ENCODE measurements at places on chromosomes 1 and 21.

GRCh38 chr1:162141281-162142054, 72.0 kb downstream of the NOS1AP start:
- DNase-seq = no peak

DNA sequence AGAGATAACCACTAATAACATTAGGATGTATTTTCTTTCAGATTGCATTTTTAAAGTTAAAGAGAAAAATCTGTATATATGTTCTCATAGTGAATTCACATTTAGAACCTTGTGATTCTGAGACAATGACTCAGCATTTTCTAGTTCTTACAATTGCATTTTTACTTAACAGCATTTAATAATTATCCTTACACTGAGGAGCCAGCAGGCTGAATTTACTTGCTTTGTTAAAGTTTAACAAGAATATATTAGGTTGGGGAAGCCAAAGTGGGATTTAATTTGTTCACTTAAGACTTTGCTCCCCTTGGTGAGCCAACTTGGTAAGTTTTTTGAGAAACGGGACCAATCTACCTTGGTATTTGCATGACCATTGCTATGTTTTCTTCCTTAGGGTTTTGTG, 4.5 kb downstream of the PATJ start:
- no peak for DNase-seq

DNA sequence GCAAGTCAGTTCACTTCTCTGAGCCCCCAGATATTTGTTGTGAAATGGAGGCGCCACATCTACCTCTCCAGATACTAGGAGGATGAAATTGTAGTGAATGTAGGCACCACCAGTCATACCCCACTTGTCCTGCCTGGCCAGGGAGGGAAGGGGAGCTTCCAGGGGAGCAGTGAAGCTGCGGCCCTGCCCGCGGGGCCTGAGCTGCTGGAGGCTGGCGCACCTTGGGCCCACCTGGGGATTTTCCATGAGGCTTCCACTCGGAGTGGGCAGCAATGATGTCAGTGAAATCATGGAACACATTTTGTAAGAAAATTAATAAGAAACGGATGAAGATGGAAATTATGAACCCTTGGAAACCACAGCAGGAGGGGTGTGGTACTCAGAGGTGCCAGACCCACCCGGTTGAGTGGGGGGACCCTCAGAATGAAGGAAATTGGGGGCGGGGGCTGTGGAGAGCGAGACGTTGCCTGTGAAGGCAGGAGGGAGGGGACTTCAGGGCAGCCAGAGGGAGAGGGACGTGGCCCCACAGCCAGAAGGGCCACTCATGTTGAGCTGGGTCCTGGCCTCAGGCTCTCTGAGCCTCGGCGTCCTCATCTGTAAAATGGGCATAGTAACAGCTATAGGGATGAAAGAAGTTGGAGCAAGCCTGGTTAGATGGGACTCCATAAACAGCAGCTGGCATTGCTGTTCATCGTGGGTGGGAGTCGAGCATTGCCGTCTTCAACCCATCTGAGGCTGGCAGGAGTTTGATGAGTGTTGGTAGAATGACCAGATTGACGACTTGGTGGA, 101.6 kb downstream of the EPHB2 start:
- DNase-seq = no peak

DNA sequence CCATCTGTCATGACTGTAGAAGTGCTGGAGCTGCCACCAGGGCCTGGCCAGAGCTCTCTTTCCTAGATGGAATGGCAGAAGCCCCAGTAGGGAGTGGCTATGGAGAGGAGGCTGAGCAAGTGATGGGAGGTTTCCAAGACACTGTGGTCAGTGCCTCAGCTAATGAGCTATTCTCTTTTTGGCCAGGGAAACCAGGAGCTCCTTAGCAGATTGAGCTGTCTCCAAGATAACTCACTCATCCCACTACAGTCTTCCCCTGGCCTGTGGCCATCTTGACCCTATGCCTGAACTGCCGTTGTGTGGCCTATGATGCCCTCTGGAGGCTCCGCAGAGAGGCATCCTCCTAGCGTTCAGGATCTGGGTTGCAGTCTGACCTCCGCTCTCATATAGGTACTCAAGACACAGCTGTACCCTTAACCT, 60.5 kb downstream of the ERI3 start:
- DNase-seq = no peak

DNA sequence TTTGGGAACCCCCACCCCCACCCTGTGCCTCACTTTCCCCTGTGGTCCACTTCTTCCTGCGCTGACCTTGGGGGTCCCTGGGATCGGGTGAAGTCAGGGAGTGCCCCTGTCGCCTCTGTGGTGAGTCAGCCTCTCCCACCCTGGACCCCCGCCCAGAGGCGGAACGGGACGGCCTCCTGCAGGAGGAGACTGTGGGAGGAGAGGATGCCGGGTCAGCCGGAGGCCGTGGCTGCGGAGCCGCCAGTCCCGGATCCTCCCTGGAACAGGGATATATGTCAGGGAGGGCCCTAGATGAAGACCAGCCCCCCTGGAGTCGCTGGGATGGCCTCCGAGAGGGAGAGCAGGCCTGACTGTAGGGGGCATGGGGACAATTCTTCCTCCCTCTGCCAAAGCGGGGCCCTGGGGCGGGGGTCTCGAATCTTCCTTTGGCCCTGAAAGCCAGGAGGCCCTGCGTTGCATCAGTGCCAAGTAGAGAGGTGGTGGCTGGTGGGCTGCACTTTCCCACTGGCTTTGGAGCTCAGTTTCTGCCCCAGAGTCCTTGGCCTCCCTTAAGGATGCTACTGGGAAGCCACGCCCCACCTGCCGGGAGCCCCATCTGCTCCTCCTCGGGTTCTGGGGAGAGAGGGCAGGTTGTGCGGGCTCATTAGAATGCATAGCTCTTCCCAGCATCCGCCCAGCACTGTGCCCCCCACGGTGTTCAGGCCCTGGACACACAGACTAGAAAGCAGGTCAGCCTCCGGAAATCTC, 930 bp downstream of the ARHGEF10L start:
- DNase-seq = no peak

DNA sequence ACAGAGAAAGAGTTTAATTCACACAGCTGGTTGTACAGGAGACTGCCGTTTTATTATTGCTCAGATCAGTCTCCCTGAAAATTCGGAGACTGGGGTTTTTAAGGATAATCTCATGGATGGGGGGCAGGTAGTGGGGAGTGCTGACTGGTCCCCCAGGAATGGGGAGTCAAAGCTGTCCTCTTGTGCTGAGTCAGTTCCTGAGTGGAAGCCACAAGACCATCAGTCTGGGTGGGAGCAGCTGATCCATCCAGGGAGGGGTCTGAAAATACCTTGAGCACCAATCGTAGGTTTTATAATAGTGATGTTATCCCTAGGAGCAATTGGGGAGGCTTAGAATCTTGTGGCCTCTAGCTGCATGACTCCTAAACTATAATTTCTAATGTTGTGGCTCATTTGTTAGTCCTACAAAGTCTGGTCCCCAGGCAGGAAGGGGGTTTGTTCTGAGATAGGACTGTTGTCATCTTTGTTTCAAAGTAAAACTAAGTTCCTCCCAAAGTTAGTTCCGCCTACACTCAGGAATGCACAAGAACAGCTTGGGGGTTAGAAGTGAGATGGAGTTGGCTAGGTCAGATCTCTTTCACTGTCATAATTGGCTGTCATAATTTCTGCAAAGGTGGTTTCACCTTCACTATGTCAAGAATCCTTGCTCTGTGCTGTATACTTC, 50.3 kb downstream of the TRAF5 start:
- no peak for DNase-seq

DNA sequence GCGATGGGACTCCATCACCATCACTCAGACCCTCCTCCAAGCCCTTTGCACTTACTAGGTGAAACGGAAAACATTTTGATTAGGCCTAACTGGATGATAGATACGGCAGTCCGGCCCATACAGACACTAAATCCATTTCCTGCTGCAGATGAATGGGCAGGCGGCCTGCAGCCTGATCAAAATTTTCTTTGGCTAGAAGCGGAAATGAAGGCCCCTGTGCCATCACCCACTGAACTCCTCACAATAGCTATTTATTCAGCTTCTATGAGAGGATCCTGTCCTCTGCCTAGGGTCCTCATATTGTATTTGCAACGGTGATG, 200.5 kb downstream of the OMA1 start:
- DNase-seq = no peak

GRCh38 chr1:165928075-165928731, 100.8 kb downstream of the UCK2 start:
- DNase-seq = peak; percentile 33

All from NCI-H2081 treated with DMSO at 0.1 percent for 48 hours (cell line).